ENCODE measurements at places on chromosomes 12 and 14.
A peak's percentile ranks its signal among the peaks of the same experiment; 100 is the strongest.

GRCh38 chr14:78182722-78183121 is 12.5 kb downstream of the NRXN3 start:
- DNase-seq = no peak

DNA sequence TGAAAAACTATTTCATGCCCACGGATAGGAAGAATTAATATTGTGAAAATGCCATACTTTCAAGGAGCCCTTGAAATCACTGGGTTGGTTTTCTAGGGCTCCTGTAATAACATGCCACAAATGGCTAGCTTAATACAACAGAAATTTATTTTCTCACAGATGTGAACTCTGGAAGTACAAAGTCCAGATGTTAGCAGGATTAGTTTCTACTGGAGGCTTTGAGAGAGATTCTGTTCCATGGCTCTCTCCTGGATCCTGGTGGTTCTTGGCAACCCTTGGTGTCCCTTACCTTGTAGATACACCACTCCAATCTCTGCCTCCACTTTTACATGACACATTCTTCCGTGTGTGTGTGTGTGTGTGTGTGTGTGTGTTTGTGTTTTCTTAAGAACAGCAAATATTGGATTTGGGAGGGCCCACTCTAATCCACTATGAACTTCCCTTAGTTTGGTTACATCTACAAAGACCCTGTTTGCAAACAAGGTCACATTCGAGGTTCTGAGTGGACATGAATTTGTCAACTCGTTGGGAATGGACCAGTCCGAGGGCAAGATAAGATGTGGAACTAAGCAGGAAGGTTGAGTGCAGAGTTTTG is 381.1 kb downstream of the IPO8 start:
- DNase-seq = no peak

DNA sequence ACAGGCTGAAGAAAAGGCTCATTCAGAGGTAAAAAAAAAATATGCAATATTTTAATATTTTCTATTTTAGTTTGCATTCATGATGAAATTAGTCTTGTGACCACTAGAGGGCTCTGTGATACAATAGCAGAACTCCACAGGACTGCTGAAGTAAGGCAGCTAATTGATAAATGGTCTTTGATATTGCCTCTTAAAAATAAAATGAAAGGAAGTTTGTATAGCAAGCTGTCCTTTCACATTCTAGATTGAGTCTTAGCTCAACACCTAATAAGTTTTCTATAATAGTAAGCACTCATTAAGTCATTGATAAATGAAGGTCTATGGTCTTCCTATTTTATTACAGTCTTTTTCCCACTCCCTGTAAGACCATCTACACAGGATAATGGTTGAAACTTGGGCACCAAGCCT is 315.7 kb downstream of the NAV3 start:
- DNase-seq = no peak

DNA sequence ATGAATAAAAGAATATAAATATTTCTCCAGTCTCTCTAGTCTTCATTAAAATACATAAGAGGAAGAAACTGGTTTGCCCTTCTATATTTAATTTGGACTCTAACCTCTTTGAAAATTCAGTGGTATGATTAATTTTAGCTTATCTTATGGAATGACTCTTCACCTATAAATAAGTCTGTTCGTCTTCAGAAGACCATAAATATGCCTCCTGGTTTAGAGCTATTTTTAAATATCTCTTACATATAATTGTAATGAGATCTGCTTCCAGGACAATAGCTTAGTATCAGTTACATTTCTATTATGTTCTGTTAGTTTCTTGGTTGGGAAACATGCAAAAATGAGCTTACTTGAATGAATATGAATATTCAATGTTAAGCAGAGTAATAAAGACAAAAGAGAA is 257.5 kb upstream of the HMGA2 start:
- no peak for DNase-seq

DNA sequence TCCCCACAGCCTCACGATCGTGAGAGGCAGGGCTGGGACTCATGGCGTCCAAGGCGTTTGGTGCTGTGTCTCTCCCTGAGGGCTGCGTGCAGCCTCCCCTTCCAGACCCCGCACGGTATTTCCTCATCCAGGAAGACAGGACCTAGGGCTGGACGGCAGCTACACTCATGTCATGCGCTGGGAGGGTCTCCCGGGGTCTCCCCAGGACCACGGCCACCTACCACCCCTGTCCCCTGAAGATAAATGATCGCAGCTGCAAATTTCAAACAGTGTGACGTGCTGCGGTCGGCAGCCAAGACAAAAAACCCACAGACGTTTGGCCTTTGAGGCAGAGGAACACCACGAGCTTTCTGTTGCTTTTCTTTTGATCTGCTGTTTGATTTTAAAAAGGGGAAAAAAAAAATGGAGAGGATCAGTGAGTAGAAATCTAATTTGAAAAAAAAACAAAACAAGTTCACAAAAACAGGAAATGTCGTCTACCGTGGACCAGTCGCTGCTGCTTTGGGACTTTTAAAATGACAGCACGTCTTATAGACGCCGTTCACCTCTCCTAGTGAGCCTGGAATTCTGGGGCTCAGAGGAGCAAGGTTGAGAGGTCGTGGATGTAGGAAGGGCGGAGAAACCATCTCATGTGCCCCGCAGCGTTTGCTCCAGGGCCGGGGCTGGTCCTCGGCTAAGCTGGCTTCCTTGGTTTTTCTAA is 237.6 kb downstream of the SLC41A2 start:
- DNase-seq = no peak

GRCh38 chr12:97375310-97375709 is 87.3 kb upstream of the RMST start:
- DNase-seq = no peak

GRCh38 chr14:66242001-66242400 is 244.2 kb upstream of the CCDC196 start:
- DNase-seq = no peak

- DNase-seq = no peak
Observed at GRCh38 chr12:55931780-55932550, 1.0 kb downstream of the DGKA start.

- no peak for DNase-seq
Observed at GRCh38 chr12:57760347-57760982, 5.6 kb downstream of the MARCHF9 start.

- DNase-seq = no peak
Observed at GRCh38 chr12:88142610-88142991, 494 bp downstream of the TMTC3 start.

DNA sequence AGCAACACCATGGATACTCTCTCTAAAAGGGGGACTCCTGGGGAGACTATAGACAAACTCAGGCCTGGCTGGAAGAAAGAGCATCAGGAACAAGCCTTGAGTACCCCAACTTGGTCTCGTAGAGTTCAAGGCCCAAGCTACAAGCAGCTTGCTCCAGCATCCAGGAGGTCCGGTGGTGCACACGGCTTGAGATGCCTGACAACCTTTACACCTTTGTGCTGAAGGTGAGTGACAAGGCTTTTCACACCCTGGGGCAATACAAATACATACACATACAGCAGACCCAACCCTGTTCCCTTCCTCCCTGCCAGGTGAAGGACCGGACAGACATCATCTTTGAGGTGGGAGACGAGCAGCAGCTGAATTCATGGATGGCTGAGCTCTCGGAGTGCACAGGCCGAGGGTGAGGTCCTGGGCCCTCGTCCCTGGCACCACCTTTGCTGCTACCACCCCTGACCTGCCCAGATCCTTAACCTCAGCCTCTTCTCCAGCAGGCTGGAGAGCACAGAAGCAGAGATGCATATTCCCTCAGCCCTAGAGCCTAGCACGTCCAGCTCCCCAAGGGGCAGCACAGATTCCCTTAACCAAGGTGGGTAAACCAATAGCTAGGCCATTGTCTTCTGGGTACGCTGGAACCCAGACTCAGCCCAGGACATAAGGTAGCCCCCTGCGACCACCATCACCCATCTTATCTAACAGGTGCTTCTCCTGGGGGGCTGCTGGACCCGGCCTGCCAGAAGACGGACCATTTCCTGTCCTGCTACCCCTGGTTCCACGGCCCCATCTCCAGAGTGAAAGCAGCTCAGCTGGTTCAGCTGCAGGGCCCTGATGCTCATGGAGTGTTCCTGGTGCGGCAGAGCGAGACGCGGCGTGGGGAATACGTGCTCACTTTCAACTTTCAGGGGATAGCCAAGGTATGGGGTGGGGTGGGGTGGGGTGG is 41.2 kb downstream of the SH2B3 start:
- peak; percentile 82 for DNase-seq

GRCh38 chr14:76306131-76306530 is 69.8 kb upstream of the ESRRB start:
- DNase-seq = peak; percentile 75

DNA sequence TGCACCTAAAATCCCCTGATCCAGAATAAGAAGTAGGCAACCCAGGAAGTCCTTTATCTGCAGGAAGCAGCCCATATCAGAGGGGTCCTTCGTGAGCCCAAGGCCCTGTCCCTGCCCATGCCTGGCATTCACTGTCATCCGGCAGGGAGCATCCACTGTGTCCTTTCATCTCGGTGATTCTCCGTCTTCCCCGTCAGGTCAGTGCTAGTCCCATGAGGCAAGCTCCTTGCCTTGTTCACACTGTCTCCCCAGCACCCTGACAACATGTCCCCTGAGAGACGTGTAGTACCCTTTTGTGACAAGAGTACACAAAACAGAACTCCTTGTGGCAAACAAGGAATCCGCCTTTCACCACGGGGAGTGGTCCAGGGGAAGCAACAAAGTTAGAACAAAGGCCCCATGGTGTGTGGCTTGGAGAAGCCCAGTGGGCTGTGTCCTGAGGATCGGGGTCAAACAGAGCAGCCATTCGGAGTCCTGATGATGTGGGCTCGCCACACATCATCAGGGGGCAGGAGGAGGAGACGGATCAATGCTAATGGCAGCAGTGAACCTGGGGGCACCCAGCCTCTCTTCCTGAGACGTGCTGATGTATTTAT is 112.1 kb downstream of the DICER1 start:
- DNase-seq = no peak

GRCh38 chr12:131176926-131177325 is 223.2 kb downstream of the ADGRD1 start:
- peak; percentile 66 for DNase-seq

DNA sequence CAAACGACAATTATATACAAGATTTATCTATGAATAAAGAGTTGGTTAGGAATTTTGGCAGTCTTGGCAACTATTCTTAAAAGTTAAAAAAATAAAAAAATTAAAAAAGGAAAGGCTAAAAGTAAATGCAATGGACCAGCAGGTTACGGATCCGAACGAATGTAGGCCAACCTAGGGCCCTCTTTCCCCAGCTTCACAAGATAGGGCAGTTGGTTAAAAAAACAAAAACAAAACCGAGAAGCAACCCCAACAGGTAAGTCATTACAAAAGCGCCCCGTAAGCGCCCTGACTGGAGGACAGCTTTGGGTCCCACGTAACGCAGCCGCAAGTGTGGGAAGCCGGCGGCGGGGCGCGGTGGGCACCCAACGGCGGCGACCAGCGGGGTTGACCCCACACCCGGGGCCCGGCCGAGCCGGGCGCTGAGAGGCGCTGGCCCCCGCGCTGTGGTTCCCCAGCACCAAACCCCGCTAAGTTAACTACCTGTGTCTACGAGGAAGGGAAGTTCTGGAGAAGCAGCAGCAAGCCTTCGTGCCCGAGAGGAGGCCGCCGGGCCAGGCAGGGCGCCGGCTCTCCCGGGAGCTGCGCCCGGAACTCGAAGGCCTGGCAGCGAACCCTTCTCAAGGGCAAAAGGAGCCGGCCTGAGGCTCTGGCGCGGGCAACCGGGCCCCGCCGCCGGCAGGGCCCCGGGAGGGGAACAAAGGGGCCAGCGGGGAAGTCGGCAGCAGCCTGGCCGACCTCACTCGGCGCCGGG is 882 bp downstream of the HECTD1 start:
- no peak for DNase-seq

GRCh38 chr14:101196795-101197590 is 293.5 kb upstream of the RTL1 start:
- DNase-seq = peak; percentile 72

GRCh38 chr14:23154964-23155587 is 28.4 kb downstream of the SLC7A8 start:
- peak; percentile 95 for DNase-seq

DNA sequence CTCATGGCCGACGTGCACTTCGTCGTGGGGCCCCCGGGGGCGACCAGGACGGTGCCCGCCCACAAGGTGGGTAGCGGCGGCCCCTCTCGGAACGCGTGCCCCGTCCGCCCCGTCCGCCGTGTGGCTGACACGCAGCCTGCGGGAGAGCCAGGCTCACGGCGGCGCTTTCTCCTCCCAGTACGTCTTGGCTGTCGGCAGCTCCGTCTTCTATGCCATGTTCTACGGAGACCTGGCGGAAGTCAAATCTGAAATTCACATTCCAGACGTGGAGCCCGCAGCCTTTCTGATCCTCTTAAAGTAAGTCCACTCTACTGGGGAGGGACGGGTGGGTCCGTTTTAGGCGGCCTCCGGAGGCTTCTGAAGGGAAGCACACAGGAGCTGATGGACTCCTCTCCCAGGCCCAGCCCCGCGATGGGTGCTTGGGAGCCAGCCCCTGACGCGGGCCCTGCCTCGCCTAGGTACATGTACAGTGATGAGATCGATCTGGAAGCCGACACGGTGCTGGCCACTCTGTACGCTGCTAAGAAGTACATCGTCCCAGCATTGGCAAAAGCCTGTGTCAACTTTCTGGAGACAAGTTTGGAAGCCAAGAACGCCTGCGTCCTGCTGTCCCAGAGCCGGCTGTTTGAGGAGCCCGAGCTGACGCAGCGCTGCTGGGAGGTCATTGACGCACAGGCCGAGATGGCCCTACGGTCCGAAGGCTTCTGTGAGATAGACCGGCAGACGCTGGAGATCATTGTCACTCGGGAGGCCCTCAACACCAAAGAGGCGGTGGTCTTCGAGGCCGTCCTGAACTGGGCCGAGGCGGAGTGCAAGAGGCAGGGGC is 1.1 kb downstream of the BTBD6 start:
- no peak for DNase-seq

DNA sequence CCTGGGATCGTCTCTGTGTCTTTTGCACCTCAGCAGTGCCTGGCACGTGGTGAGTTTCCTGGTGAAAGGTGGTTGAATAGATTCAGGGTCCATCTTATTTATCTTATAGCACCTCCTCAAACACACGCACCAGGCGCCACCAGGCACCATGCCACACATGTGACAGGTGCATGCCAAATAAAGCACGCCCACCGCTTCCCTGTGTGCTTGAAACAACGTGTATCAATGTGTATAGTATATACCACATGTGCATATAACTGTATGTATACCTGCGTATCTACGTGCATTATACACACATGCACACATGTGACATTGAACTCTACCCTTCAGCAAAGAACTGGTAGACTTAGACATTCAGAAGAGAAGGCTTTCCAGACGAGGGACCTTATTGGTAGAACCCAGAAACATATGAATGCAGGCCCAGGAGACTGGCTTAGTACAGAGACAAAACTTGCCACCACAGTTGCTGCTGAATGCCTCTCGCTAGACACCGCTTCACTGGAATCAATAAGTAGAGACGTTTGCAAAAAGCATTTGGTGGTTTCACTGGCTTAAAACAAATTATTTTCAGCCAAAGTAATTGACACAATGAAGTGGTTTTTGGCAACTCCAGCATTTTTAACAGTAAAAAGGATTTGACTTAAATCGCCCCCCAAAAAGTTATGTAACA is 10.0 kb downstream of the EML1 start:
- no peak for DNase-seq
